Renal pelvis (tissue), 12 donors: ENCODE measurements at places on chromosomes 13 and 19. TPM values are rescaled to one million over a fixed set of nuclear protein-coding genes. Genes with fewer than 3 reads are reported as not detected.

TEX29 gene
- polyA plus RNA-seq, result 0.89 TPM

DNA sequence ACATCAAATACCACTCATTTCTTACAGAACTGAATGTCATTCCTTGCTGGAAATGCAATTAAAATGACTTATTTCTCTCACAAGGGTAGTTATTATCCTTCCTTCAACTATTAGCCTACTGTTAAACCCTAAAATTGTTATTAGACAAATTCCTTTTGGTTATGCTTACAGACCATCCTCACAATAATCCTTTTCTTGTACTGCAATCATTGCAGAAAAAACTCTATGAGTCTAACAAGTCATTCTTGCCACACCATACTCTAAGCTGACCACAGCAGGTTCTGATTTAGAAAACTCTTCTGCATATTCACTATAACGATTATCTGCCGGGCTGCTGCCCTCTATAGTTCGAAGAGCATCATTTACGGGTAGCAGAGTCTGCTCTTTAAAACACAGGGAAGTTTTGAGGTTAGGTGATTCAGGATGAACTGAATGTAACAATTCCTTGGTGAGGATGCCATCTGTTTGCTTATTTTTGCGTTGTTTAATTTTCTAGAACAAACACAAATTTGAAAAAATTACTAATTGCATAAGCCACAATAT is 38.2 kb downstream of the MTMR6 start:
- DNase-seq, result peak; percentile 5

DNA sequence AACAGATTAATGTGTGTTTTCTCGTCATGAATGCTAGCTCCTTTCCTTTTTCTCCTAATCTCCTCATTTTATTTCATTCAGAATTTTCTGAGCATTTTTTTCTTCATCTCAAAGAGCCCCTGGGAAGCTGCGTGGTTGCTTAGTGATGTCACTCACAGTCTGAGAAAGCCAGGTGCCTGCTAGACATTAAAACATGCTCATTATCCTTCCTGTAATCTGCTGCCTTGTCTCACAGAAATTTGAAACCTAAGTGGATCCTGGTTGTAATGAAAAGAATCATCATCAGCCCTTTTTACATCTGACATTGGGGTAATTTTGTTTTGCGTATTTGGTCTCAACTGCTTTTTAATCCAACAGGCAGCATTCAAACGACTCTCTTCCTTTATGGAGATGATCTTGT is 108.2 kb upstream of the RNF113B start:
- DNase-seq, result no peak

IRGQ gene
- polyA plus RNA-seq, result 12.1 TPM

DNA sequence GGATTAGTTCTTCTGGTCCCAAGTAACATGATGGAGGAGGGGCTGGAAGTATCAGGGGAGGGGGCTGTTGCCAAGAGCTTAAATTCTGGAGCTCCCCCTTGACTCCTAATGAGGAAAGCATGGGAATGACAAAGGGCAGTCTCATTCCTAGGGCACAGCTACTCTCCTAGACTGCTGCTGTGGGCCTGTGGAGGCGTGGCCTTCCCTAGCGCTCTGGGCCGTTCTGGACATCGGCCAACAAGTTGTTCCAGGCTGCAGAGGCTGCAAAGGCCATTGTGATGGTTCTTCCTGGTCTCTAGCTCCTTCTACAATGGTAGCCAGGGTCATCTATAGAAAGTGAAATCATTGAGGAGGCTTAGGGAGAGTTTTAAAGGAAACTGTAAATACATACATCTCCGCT is 916.6 kb downstream of the DIAPH3 start:
- DNase-seq, result no peak

DNA sequence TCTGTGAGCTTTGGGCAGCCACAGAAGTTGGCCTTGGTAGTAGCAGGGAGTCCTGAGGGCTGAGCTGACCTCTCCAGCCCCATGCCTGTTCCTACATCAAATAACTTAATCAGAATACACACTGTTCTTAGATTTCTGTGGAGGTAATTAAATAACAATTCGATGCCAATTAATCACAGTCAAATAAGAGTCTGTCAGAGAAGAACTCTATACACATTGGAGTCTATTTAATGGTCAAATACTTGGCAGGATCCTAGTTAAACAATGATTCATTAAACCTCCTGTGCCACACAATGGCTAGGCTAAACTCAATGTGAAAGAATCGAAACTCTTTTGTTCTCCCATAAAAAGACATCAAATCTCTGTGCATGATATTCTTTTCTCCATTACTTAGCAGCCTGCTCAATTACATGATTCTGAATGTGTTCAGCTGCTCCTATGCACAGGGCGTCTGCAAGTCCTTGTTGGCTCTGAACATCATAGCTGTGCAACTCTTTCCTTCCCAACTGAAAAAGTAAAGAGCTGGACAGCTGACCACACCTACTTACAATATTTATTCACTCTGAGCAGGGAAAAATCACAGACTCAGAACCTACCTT is 173.1 kb downstream of the ABCC4 start:
- DNase-seq, result no peak

ACP7 gene
- polyA plus RNA-seq, result 0.67 TPM

GRCh38 chr13:89052699-89053098 is 1381.5 kb downstream of the SLITRK5 start:
- DNase-seq, result no peak

GRCh38 chr13:40433577-40433976 is 232.9 kb downstream of the FOXO1 start:
- DNase-seq, result no peak
